ENCODE measurements at places on chromosomes 2 and 18.

GRCh38 chr2:54486766-54487165, 30.6 kb downstream of the SPTBN1 start:
- DNase-seq, result no peak

DNA sequence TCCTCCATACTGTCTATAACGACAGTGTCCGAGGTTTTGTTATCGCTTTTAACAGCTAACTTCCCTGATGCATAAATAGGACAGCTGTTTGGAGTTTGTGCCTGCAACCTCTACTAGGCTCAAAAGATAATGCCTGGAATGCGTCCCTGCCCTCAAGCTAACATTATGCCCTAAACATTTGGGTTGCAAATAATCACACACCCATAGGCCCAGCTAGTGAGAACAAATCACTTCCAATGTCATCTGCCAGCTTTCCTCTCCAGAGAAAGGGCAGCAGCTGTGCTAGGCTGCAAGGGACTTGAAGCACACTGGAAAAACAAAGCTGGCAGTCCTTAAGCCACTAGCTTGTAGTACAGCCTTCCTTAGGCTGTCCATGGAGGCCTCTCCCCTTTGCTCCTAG, 201.8 kb upstream of the LYPD1 start:
- DNase-seq, result no peak

DNA sequence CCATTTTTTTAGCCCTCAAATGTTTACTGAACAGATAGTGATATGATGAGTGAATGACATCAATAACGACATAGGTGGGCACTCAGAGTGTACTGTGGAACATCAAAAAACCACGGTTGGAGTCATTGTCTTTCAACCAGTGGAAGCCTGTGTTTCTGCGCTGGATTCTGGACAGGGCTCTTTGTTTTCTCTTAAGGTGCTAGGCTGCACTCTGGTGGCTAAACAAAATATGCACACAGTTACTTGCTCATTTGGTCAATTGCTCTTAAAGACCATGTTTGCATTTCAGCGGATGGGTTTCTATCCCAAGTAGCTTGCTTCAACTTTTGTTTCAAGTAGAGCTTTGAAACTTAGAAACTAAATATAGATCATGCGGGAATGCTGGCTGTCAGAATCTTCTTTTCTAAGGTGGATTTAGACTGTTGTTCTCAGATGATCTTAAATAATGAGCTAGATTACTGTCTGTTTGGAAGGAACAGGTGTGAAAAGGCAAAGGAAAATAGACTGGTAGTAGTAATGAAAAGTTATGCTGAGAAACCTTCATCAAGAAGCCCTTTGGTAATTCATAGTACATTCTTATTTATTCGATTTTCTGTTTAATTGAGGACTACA, 48.5 kb upstream of the LYPD6B start:
- peak; percentile 20 for DNase-seq

DNA sequence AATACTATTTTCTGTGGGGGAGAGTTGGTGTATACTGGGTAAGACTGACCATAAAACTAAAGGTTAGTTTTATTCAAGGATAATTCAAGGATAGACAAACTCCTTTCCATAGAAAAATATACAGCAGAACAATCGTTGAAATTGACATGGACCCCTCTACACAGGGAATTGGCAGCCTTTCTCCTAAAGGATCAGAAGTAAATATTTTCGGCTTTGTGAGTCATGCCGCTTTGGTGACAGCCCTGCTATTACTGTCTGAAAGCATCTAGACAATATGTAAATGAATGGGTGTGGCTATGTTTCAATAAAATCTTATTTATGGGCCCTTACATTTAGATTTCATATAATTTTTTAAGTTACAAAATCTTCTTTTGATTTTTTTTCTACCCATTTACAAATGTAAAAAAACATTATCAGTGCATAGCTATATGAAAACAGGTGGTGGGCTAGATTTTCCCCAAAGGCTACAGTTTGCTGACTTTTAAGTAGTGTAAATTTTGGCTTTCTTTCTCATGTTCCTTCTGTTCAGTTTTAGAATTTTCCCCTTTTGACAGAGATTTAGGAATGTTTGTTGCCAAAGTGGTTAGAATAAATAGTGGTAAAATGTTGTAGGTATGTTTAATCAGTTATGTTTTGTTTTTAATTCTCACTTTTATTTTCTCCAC, 270.6 kb downstream of the DCC start:
- no peak for DNase-seq

GRCh38 chr2:237200462-237200861, 114.8 kb downstream of the COPS8 start:
- no peak for DNase-seq

DNA sequence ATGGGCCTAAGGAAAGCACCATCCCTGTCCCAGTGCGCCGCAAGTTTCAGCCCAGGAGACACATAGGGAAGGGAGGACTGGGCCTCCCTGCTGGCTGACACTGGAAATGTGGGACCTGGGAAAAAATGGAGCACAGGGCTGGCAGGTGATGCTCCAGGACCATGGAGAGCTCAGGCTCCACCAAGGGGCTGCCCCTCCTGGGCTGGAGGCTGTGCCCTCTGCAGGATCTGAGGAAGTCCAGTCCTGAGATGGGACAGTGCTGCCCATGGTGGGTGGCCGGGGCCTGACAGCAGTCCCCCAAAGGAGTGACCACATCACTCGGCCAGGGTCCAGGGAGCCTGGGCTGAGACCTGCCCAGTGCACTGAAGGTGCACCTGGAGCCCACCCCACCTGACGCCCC, 108.6 kb upstream of the TEKT4 start:
- DNase-seq, result no peak

DNA sequence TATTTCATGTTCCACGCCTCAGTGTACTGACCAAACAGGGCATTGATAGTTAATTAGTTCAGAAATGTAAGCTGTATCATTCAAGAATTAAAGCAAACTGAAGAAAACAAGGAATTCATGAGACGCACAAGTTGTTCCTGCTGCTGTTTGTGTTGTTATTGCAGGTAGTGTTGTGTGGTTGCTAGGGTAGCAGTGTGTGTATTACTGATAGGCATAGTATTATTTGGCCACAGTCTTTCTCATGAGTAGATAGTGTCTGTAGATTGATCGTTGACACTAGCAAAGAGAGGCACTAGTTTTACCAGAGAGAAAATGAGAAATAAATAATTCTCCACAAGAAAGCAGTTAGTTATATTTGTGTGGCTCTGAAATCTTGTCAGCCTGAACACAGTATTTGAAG, 548.6 kb downstream of the LRP1B start:
- DNase-seq, result no peak

DNA sequence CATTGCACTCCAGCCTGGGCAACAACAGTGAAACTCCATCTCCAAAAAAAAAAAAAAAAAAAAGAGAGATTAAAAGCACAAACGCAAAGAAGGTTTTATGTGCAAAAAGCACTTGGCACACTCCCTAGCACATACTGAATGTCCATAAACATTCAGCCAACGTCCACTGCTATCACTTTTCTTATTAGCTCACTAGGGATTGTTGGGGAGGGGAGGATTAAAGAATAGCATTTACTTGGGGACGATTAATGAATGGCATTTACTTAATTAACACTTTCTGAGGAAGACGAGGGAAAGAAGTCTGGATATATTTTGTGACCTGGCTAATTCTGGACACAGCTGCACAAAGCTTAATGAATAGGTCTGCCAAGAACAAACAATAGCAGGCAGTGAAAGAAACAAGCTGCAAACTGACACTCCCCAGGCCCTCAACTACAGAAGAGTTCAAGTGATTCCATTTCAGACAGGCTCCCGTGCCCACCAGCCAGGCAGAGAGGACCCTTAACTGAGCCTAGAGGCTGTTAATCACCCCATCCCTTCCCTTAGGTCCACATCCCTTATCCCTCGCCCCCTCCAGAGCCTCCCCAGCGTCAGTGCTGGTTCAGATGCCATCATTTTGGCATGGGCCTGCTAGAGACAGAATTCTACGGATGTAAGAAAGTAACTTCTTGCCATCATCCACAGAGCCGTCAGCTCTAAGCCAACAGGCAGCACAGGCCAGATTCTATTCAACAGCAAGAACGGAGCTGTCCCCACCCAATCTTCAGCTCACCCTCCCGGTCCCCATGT, 7.4 kb downstream of the CYB5A start:
- no peak for DNase-seq

- DNase-seq, result no peak
Measured at GRCh38 chr2:23387221-23387550, 2.2 kb downstream of the KLHL29 start.

DNA sequence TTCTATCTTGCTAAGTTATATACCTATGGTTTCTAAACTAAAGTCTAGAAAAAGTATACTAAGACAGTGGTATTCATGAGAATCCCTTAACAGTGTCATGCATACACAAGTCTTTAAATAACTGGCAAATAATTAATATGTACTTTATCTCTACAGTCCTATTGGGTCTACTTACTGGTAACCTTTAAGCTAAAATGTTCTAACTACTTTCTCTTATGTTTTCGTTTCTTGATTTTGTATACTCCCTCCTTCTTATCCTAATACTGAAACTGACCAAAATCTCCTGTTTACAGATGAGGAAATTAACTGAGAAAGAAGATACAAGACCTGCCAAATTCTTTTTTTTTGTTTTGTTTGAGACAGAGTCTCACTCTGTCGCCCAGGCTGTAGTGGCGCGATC, 74.6 kb downstream of the CCDC88A start:
- DNase-seq, result no peak

GRCh38 chr2:172168917-172169346, 66.2 kb upstream of the DLX2 start:
- no peak for DNase-seq

DNA sequence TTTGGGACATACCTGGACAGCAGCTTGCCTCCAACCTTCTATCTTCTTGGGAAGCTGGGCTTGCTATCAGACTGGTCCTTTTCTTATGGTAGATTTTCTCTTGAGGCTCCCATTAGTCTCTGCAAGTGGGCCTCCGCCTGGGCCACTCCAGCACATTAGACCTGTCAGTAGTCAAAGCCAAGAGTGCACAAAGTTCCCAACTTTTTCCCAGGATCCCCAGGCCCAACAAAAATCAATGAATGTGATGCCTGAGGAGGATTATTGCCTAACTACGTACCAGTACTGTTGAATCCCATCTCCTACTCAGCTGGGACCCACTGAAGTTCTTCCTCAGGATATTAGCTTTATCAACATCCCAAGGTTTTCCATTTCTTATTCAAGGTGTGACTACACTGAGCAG, 51.7 kb downstream of the PROC start:
- no peak for DNase-seq

DNA sequence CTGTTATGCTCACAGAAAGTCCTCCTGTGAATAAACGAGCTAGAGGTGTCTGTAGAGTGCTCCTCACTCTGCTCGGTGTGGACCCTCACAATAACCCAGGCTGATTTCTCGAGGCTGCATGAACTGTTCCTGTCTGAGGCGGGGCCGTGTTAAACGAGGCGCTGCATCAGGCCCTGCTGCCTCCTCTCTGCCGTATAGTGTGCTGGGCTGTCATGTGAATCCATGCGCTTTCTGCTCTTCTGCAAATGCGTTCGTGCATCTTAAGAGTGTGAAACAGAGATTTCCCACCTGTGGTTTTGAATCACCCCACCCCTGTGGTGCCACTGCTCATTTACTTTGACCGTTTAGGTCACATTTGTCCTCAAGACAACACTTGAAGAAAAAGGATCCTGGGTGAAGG, 26.2 kb downstream of the TRAF3IP1 start:
- no peak for DNase-seq

DNA sequence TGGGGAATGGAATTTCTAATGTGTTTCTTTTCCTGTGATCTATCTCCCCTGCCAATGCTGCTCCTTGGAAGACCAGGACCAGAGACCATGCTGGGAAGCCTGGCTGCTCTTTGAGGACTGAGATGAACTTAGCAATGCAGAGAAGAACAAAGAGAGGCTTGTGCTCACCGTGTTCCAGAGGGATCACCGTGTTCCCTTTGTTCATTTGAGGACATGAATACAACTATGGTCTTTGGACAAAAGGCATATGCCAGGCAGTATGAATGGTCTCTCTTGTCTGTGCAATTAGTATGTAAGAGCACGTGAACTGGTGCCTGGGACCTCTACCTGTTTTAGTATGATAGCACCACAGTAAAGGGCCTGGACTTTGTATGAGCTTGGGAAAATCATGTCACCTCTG, 139.9 kb downstream of the TDRD15 start:
- no peak for DNase-seq

- no peak for DNase-seq
Measured at GRCh38 chr2:127389778-127390435, 2.1 kb upstream of the MAP3K2 start.

DNA sequence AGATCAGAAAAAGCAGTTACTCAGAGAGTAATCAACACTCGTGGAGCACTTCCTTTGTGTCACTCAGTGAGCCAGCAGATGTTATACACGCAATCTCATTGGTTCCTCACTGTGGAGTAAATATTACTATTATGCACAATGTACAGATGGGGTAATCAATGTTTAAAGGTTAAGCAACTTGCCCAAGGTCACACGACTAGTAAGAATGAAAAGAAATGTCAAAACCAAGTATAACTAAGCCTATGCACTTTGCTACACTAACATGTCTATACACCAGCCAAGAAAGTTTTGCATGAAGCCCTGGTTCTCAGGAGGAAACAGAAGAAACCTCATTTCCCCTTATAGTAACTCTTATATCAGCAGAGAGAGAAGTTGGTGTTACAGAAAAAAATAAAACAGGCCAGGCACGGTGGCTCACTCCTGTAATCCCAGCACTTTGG, 5.4 kb downstream of the METTL21A start:
- DNase-seq, result no peak

GRCh38 chr2:217142649-217143266, 282.9 kb upstream of the TNP1 start:
- DNase-seq, result peak; percentile 49

GRCh38 chr18:49899657-49900330, 86.5 kb upstream of the ACAA2 start:
- no peak for DNase-seq

- no peak for DNase-seq
Measured at GRCh38 chr2:64391940-64392339, 62.0 kb upstream of the LGALSL start.

DNA sequence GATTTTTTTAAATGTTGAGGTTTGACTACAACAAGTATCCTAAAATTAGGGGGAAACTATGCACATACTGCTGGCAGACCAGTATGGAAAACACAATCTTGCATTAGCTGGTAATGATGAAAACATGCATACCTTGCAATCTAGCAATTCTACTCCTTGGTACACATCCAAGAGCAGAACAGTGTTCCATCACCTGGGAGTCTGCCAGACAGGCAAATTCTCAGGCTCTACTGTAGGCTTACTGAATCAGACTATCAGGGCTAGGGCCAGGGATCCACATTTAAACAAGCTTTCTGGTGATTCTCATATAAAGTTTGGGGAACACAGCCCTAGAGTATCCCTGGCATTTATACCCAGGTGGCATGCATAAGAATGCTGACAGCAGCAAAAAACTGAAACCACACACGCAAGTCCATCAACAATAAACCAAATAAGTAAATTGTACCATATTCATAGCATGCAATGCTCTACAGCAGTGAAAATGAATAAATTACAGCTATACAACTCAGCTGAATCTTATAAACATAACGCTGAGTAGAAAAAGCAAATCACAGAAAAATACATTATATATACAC, 13.6 kb downstream of the CDH2 start:
- no peak for DNase-seq

Data from activated CD4-positive, alpha-beta T cell treated with anti-CD3 and anti-CD28 coated beads, Interleukin-2, amount 50 U/mL, for 48 hours (primary cell).